AG20443 (cell line): ENCODE measurements at places on chromosomes 11 and 22.

- peak; percentile 64 for DNase-seq
These were observed 4.1 kb upstream of the MAPK11 start for GRCh38 chr22:50274311-50274710.

DNA sequence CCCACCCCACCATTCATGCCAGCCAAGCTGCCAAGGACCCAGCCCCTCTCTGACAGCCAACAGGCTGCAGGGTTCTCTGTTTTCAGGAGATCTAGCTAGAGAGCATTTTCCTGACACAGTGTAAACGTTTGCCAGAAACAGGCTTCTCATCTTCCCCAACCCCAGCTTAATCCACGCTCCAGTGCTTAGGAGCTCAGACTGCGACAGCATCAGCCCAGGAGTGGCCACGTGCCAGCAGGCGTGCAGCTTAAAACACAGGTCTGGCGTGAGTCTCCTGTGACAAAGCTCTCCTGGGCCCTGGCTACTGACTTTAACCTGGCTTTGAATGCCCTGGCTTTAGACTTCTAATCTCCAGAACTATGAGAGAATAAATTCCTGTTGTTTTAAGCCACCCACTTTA is 66.6 kb downstream of the GALNT18 start:
- DNase-seq, result no peak

DNA sequence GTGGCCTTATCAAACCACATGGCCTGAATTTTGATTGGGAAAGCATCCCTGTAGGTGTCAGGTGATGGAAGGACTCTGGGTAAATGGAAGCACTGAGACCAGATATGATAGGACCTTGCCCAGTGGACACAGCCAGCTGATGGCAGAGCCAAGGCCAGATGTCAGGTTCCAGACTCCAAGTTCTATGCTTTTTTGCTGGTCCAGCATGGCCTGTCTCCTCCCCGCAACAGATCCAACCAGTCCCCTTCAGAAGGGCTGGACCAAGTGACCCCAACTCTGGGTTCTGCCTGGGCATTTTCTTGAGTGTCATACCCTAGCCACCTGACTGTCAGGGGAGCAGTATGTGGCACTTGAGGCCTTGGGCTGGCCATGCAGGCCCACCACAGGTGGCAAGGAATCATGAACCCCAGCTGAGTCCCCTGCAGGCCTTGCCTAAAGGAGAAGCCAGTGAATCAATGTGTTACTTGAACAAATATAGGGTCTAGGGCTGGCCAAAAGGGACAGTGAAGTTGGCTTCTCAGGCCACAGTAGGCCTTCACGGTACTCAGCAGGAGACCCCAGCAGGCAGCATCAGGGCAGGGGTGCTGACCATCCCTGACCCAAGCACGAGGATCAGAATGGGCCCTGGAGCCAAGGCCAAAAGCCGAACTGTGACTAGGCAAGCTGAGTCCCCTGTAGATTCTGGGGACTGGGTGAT is 27.1 kb downstream of the KCNQ1OT1 start:
- DNase-seq, result no peak

- DNase-seq, result no peak
These were observed 27.7 kb downstream of the MUC2 start for GRCh38 chr11:1102221-1102971.

- peak; percentile 56 for DNase-seq
These were observed 7.4 kb downstream of the PEX26 start for GRCh38 chr22:18085188-18085587.

DNA sequence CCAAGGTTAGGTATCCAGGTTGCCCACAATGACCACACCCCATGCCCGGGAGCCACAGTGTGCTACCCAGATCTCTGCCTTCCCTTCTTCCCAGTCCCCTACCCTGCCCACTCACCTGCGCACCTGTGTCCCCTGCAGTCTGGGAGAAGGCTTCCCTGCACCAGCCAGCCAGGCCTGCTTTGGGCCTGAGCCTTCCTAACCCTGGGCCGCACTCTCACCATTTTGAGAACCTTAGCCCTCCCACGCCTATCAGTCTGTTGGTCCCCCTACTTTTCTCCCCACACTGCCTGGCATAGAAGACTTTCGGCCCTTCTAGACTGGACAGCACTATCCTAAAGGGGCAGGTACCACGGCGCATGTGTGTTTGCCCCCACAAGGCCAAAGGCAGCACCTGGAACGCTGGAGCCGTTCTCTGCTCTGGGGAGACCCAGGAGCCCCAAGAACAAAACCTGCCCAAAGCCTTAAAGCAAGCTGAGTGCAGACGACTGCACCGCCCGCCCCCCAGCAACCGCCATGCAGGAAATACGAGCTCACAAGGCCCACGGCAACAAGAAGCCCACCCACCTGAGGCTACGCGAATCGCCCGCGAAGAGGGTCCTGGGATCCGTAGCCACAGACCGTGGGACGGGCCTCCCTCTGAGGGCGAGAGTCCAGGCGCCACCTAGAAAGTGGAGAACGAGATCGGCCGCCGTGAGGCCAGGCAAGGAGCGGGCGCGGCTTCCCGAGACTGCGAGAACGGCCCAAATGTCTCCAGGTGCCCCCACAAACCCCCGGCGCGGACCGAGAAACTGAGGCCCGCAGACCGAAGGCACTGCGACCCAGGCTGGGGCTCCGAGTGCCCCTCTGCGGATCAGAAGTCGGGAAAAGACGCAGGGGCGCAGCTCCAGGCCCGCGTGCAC is 546 bp downstream of the GNB1L start:
- DNase-seq, result peak; percentile 17

DNA sequence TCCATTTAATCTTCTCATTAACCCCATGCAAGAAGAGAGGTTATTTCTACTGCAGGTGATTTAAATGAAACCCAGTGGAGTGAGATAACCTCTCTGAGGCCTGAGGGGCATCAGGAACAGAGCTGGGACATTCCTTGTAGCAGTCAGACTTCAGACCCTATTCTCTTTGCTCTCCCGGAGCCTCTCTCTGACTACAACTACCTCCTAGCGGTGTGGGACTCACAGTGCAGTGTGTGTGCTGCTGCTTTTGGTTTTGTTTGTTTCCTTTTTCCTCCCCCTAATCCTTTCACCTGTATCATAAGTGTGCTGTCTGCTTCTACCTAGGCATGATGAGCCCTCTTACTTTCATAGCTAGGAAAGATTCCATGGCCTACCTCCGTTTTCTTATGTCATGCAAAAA is 769.6 kb downstream of the NTM start:
- DNase-seq, result no peak

GRCh38 chr11:21026685-21027084 is 357.3 kb downstream of the NELL1 start:
- DNase-seq, result no peak

- no peak for DNase-seq
These were observed 155.5 kb upstream of the NAV2 start for GRCh38 chr11:19557185-19557584.

DNA sequence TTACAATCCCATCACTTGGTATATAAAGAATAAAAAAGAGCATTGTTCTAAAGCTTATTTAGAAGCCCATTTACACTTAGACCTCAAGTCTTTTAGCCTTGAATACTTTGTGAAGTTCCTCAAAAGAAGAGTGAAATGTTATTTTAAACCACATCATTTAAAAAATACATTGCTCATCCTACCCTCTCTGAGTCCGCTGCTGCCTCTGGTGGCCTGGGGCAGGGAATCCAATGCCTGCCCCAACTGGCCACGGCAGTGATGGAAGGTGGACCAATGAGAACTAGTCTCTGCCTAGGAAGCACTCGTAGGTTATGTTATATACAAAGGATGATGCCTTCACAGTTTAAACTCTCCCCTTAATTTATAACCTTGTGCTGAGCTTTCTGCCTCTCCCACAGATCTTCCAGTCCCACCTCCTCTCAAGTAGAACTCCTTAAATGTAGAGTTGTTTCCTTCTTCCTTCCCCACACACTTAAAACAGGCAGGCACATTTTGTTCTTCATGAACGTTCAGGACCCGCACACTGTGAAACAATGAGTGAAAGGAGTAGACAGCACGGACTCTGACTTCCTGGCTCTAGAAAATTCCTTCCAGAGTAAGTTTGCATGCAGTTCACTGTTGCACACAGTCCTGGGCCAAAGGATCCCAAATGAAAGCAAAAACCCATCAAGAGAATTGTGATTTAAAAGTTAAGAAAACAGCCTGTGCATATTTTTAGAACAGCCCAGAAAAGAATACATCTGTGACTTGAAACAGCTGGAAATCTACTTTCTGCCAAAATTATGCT is 167.8 kb downstream of the RRAS2 start:
- DNase-seq, result no peak

DNA sequence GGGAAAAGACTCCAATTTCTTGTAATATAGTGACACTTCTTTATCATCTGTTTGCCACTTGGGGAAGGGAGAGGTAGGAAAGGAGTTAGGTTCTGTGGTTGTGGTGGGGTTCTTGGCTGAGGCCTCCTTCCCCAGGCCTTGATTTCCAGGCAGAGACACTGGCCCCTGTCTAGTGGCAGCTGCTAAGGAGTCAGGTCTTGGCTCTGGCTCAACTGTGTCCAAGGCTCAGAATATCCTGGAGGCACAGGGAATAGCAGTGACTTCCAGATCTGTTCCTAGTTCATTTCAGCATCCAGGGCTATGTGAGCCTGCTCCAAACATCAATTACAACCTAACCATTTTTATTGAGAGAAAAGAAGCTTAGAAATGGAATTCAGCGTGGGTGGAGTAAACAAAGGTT is 29.5 kb downstream of the PPFIBP2 start:
- no peak for DNase-seq

GRCh38 chr11:71114124-71114851 is 138.1 kb downstream of the SHANK2 start:
- DNase-seq, result peak; percentile 28

DNA sequence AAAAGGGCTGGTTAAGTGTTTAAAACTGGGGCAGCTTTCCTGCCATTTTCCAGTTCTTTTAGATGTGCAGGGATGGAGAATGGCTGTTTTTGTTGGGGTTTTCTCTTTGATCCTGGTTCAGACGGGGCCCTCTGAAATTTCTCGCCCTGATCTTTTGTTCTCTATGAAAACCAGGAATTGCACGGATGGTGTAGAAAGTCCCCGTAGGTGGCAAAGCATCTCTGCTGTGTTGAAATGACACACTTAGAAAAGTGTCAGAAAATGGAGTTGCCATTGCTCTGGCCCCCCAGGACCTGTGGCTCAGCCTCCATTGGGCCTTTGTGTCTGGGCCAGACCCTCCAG is 63.0 kb downstream of the PARVB start:
- DNase-seq, result no peak

DNA sequence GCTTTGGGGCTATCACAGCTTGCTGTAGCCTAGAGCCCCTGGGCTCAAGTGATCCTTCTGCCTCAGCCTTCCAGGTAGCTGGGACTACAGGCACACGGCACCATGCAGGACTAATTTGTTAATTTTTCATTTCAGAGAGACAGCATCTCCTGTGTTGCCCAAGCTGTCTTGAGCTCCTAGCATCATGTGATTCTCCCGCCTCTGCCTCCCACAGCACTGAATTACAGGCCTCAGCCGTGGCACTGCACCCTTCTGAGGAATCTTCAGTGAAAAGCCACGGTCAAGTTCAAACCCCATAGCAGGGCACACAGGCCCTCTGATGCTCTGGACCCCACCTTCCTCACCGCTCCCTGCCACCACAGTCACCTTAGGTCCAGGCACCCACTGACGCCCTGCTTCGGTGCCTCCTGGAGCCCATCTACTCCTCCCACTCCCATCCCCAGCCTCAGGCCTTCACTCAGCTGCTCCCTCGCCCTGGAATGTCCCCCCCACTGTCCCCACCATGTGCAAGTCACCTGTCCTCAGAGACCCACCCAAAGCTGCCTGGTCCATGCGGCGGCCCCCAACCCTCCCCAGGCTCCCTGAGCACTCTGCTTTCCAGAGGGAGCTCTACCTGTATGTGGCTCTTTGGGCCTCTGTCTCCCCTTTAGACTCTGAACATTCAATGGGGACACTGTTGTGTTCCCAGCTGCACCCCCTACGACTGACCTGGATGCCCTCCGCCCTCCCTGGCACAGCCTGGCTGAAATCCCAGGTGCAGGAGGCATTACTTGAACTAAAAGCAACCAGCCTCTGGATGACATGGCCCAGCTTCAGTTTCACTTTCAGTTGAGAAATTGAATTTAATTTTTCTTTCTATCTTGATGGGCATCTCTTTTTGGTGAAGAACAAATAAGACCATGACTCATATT is 1.6 kb downstream of the APOL2 start:
- DNase-seq, result peak; percentile 24

DNA sequence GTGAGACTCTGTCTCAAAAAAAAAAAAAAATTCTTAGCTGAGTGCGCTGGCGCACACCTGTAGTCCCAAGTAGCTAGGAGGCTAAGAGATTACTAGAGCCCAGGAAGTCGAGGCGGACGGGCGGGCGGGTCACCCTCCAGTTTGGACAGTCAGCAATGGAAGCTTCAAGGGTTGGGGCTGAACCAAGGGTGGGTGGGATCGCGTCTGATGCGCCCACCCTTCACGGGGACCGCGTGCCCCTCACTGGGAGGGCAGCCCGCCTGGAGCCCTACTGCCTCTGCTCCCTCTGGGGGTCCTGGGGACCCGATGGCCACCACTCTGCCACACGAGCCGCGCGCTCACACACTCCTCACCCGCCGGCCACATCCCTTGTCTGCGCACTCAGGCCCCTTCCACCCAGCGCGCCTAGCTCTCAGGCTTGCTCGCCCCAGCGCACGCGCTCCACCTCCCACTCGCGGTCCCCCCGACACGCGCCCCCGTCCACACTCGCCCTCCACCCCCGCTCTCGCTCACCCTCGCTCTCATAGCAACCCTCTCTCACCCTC is 494 bp downstream of the CHID1 start:
- peak; percentile 42 for DNase-seq

DNA sequence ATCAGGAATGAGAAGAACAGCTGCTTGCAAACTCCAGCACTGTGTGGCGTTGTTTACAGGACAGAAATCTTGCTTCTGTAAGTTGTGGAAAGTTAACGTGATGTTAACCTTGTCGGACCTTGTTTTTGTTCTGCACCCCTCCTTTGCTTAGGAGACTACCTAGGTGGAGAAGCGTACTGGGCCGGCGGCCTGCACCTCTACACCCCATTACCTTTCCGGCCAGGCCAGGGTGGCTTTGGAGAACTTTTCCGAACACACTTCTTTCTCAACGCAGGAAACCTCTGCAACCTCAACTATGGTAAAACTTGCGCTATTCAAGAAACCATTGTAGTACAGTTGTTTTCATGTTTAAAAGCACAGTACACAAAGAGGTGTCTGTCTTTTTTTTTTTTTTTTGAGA is 33.7 kb downstream of the SAMM50 start:
- DNase-seq, result no peak

- no peak for DNase-seq
These were observed 10.3 kb upstream of the BIK start for GRCh38 chr22:43100225-43100624.

GRCh38 chr11:120097721-120098385 is 40.1 kb downstream of the TRIM29 start:
- DNase-seq, result no peak

DNA sequence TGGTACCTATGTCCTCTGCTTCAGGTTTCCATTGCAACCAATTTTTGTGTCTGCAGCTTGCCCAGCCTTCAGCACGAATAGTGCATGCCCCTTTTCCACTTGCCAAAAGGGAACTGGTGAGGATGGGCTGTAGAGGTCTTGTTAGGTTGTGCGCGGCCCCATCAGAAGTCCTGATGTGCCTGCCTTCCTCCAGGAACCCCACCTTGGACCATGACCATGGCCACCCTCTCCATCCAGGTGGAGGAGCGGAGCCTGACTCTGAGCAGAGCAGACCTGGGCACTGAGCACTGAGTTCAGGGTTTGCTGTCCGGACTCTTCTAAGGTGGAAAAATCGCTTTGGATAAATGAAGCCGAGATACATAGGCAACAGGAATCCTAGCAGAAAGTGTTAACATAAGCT is 6.9 kb downstream of the GLB1L2 start:
- DNase-seq, result no peak
